SIG-M5 (cell line): ENCODE measurements at places on chromosomes 7 and 10.

DNA sequence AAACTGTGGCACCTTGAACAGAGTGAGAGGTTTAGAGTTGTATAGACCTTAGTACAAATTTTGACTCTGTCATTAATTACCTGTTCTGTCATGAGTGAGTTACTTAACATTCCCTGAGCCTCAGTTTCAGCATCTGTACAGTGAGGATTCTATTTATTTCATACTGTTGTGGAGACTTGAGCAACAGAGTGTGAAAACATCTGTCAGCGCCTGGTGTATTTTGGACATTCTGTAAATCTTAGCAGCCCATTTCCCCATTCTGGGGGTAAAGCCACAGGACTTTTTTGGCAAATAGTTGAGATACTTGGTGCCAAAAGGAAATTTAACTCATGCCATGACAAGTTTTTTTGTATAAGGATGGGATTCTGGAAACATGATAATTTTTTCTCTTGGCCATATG is 94.8 kb downstream of the AUTS2 start:
- DNase-seq: no peak

DNA sequence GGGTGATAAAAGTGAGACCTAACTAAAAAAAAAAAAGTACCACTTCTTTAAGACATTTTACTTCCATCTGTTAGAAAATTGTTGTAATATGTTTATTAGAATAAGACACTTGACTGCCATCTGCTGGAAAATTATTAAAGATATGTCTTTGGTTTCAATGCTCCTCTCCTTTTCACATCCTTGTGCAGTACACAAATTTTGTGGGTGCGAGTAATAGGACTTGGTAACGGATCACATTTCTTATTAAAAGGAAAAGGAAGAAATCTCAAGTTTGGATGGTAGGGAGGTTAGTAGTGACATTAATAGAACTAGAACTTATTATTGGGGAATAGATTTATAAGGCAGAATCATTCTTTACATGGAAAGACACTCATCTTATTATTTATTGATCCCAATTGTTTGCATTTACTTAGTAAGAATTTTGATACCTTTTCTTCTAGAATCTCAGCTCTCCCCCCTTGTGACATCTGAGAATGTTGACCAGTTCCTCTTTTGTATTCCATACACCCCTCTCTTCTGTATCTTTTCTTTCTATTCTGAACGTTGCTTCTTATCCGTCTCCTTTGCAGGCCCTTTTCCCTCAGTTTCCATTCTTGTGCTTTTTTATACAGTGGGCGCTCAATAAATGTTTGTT is 43.0 kb upstream of the RPA3 start:
- no peak for DNase-seq

GRCh38 chr7:127968547-127968946 is 62.7 kb downstream of the LRRC4 start:
- no peak for DNase-seq

DNA sequence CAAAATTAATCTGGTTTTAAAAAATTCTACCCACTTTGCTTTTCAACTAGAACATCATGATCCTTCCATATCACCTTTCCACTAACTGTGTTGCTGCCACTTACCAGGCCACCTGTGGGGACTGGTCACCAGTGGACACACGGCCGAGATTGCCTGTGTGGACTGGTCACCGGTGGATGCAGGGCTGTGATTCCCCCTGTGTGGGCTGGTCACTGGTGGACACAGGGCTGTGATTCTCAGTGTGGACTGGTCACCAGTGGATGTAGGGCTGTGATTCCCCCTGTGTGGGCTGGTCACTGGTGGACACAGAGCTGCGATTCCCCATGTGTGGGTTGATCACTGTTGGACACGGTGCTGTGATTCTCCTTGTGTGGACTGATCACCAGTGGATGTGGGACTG is 27.0 kb downstream of the UPP1 start:
- no peak for DNase-seq

DNA sequence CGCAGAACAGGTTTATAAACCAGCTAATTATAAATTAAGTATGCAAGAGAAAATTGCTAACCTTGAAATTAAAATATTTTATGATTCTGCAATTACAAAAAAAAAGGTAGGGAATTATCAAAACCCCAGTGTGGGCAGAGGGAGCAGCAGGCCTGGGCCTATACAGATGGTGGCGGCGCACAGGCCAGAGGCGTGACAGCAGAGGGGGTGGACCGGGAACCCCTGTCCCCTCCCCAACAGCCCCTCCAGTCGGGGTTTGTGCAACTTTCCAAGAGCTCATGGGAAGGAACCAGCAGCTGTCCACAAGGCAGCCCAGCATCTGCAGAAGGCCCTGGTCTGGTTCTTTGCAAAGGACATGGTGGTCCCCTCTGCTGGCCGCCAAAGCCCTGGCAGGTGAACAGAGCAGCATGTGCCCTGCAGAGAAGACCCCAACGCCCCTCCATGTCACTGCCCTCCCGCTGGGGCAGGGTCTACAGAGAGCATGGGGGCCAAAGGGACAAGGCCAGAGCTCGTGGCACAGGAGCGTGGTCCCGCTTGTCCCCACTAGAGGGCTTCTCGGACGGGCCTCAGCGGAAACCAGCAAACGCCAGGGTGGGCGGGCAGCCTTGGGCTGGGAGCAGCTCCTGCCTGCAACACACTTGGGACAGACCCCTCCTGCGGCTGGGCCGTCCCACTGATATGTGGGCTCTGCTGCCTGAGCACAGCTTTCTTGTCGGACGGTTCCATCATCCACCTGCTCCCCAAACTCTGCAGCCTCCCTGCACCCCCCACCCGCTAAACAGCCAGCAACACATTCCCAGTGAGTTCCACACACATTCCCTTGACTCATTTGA is 75.1 kb downstream of the EBF3 start:
- no peak for DNase-seq

DNA sequence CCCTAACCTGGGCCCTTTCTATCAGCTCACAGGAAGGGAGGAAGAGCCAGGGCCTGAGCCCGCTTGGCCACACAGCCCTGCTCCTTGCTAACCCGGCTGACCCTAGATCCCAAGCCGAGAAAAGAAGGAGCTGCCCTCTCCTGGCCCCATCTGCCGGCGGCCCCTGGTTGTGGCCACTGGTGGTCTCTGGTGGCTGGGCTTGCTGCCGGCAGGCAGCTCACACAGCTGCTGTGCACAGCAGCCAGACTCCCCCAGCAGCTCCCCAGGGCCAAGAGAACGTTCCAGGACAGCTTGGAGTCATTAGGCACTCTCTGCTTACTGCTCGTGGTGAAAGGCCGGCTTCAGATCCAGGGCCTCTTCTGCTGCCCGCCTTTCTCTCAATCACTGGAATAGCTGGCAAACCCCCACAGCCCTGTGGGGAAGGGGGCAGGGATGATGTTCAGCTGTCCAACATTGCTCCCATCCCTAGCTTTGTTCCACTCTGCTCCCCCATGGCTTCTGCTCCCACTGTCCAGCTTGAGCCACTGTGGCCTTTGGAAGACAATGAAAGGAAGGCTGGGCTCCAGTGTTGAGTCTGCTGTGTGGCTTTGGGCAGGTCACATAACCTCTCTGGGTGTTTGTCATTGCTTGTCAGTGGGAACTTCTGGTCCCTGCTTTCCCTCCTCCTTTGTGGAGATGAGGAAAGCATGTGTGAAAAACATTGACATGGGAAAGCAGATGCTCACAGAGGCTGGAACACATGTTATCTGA is 35.4 kb upstream of the COL13A1 start:
- DNase-seq: no peak

DNA sequence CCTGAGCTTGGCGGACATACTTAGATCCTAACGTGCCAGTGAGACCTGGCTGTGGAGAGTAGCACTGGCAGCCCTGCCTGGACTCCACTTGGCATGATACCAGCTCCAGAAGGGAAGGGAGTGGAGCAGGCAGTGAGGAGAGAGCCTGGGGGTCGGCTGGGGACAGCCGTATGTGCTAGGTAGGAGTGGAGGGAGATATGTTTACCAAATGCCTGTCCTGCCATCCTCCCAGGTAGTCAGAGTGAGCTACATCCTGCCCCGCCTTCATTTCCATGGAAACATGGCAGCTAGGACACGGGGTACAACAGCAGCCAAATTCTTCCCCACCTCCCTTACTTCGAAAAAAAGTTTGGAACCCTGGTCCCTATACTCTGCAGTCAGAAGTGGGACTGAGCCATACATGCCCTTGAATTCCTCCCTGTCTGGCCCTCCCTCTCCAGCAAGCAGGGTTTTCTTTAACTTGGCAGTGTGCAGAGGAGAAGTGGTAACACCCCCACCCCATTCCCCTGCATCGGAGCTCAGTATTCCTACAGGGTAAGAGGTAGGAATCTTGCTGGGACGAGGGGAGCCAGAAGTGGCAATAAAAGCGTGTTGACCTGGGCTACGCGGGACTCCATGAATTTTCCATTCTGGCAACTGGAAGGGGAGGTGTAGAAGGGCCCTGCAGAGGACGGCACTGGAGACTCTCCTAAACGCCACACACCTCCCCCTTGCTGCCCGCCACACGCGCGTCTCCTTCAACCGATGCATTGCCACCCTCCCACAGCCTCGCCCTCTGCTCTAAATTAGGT is 20.0 kb upstream of the SMO start:
- DNase-seq: no peak

- DNase-seq: no peak
These were observed 466.3 kb upstream of the POM121L12 start for GRCh38 chr7:52569151-52569550.

GRCh38 chr7:9030976-9031375 is 597.6 kb downstream of the NXPH1 start:
- DNase-seq: no peak

GRCh38 chr7:94095316-94096009 is 91.3 kb upstream of the BET1 start:
- DNase-seq: no peak

DNA sequence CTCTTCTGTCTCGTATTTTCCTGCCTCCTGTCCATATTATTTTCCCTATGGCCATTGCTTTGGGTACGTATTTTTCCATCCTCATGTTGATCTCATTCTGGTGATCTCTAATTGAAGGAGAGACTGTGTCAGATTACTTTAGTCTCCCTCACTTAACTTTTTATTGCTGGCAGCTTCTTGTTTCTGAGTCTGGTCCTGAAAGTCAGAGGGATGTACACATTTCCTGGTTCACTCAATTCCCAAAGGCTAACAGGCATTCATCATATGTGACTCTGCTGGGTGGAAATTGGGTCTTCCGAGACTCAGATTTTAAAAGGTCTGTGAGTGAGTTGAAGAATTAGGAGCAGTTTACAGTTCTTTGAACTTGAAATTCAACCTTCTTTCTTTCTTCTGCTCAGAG is 10.9 kb downstream of the UMAD1 start:
- DNase-seq: no peak

- no peak for DNase-seq
These were observed 40.6 kb downstream of the CYP17A1 start for GRCh38 chr10:102796407-102797176.

DNA sequence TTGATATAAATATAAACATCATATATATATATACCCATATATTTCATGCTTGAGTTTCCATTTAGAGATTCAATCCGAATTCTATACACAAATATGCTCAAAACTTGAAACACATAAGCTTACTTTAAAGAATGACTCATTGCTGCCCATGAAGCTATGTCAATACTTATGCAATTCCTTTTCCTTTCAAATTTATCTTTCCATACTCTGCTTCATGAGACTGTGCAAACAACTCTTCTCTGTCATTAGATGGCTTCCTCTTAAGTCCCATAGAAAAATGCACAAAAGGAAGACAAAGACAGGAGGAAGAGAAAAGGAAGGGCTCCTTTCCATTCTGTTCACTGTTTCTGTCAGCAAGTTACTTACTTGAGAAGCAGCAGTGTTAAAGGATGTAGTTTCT is 895.7 kb upstream of the SORCS1 start:
- DNase-seq: no peak

- DNase-seq: no peak
These were observed 326.3 kb downstream of the CCSER2 start for GRCh38 chr10:84654671-84655070.

- DNase-seq: no peak
These were observed 798.0 kb upstream of the AUTS2 start for GRCh38 chr7:68800316-68800715.

- no peak for DNase-seq
These were observed 212.8 kb downstream of the PTN start for GRCh38 chr7:137130751-137131158.

GRCh38 chr10:86284355-86285105 is 82.1 kb downstream of the GRID1 start:
- DNase-seq: no peak

DNA sequence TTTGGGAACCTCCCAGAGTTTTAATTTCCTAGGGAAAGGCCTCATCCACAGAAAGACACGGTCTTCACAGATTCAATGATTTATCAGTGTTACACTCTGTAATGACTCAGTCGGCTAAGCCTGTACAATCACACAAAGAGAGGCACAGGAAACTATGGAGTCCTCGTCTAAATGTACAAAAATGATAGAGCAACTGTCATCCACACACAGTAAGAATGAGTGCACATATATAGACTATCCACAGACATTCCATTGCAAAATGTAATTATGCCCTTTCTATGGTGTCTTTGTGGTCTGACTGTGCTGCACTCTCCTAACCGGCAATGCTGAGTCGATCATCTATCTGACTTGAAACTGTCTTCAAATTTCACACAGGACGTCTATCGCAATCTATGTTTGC is 3.5 kb upstream of the NAMPT start:
- no peak for DNase-seq

GRCh38 chr7:95725205-95725604 is 47.1 kb upstream of the DYNC1I1 start:
- no peak for DNase-seq

DNA sequence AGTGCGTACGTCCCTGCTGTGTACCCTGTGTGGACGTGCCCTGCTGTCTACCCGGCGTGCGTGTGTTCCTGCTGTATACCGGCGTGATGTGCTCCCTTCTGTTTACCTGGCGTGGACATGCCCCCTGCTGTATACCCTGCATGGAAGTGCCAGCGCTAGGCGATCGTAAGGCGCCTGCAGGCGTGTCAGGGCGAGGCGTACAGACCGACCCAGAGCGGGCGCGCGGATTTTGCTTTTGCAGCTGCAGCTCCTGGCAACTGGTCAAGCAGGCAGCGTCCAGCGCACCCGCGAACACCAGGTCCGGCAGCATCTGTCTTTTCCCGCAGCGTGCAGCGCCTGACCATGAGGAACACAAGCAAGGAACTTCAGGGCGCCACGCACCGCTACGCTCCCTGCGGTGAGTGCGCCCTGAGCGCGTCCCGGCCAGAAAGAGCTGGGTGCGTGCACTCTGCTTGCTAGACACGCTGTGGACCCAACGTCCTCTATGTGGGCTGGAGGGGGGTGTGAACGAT is 680 bp downstream of the C7orf57 start:
- no peak for DNase-seq

GRCh38 chr10:88989824-88990383 is 694 bp upstream of the FAS start:
- no peak for DNase-seq

GRCh38 chr10:126504761-126505112 is 116.5 kb upstream of the ADAM12 start:
- DNase-seq: no peak

GRCh38 chr10:106296750-106297392 is 867.6 kb downstream of the SORCS1 start:
- no peak for DNase-seq

GRCh38 chr7:120723465-120724385 is 134.2 kb downstream of the TSPAN12 start:
- DNase-seq: no peak
